ENCODE measurements at places on chromosomes 16 and 17.

DNA sequence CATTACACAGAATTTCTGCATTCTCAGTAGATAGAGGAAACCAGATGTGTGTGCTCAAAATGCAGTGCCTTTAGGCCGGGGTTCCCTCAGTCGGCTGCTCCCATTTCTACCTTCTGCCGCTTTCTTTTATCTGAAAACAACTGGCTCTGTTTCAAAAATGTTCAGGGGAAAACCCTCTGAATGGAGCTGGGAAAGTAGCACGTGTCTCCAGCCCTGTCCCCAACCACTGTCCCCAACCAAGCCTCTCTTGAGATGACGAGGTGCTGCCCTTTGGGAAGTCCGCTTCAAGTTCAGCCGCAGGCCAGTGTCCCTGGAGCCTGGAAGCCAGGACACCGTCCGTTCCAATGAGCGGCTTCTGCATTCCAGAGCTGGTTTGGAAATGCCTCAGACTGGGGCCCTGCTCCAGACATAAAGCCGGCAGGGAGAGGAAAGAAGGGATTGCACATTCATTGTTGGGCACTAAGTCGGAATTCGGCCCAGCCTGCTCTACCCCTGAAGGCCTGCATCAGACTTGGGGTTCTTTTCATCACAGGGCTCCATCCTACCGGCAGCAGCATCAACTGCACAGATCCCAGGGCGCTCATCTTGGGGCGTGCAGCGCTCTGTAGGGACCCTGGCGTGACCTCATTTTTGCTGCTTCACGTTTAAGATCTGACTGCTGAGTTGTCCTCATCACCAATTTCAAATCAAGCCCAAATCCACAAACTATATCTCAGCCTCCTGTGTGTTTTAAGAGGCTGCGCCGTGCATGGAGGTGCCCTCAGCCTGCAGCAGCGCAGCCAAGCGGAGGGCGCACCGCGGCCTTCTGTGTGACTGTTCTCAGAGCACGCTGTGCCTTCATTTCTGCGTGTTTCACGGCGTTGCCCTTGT lies 111.3 kb downstream of the BANP start:
- DNase-seq = no peak

DNA sequence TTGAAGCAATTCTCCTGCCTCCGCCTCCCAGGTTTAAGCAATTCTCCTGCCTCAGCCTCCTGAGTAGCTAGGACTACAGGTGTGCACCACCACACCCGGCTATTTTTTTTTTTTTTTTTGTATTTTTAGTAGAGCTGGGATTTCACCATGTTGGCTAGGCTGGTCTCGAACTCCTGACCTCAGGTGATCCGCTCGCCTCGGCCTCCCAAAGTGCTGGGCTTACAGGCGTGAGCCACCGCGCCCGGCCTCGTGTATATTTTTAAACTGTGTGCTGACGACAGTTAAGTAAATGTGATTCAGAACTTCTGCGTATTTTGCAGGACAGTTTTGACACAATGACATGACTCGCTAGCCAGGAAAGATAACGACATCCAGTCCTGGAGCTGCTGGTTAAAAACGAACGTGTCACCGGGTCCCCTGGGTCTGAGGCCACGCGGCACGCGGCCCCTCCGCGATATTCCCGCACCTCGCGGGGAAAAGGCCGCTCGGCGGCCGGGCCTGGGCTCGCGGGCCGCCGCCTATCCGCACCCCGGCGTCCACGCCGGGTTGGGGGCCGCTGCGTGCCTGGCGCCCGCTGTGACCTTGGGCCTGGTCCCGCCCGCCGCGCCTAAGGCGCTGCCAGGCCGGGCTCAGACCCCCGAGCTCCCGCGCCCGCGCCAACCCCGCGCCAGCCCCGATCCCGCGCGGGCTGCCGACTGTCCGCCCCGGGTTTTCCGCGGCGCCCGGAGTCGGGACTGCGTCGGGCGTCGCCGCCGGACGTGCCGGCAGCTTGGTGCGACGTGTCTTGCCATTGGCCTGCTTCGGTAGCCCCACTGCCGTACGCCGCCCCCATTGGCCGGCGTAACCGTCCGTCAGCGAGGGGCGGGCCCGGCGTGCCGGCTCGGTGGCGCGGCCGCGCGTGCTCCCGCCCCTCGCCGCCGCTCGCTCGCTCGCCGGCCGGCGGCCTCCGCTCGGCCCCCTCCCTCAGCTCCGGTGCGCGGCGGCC lies at the start of gene FOXK2:
Gene FOXK2 (plus strand): TSS at position 907 of the 985 bp plus-strand sequence. CDS start 157 bp downstream, outside the sequence.
- DNase-seq = peak; percentile 90

GRCh38 chr16:87597324-87597830 lies 4.9 kb upstream of the JPH3 start:
- DNase-seq = no peak

GRCh38 chr17:40588552-40588951 lies 23.3 kb upstream of the CCR7 start:
- DNase-seq = no peak
